GM18507 (cell line): ENCODE measurements at places on chromosomes 6 and 20.

DNA sequence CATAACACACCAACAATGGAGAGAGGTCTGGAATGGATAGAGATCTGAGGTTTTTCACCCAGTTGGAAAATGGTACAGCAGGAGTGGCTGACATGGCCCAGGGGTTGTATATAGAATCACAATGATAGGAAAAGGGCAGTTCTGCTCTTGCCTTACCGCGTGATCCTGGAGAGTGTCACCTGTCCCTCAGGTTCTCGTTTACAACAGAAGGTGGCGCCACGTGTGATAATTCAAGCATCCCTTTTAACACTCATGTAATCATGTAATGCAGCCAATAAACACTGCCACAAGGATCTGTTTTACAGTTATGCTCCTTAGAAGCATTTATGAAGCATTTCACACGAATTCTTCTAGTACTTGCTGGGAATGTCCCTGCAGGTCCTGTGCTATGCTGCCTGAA is 12.9 kb upstream of the WFDC2 start:
- no peak for DNase-seq

DNA sequence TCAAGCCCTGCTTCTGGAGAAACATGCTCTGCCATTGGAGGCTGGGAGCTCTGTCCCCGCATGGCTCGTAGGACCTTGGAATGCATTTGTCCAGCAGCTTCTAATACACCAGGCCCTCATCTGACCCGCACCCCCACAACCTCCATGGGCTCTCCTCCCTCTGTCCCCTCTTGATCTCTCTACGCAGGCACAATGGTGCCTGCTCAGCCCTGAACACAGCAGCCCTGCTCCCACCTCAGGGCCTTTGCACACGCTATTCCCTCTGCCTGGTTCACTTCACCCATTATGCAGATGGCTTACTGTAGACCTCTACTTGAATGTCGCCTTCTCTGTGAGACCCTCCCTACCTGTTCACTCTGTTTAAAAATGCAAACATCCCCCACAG is 27.0 kb upstream of the PTGIS start:
- no peak for DNase-seq

- no peak for DNase-seq
These were observed 10.4 kb upstream of the KCNK5 start for GRCh38 chr6:39239527-39240154.

DNA sequence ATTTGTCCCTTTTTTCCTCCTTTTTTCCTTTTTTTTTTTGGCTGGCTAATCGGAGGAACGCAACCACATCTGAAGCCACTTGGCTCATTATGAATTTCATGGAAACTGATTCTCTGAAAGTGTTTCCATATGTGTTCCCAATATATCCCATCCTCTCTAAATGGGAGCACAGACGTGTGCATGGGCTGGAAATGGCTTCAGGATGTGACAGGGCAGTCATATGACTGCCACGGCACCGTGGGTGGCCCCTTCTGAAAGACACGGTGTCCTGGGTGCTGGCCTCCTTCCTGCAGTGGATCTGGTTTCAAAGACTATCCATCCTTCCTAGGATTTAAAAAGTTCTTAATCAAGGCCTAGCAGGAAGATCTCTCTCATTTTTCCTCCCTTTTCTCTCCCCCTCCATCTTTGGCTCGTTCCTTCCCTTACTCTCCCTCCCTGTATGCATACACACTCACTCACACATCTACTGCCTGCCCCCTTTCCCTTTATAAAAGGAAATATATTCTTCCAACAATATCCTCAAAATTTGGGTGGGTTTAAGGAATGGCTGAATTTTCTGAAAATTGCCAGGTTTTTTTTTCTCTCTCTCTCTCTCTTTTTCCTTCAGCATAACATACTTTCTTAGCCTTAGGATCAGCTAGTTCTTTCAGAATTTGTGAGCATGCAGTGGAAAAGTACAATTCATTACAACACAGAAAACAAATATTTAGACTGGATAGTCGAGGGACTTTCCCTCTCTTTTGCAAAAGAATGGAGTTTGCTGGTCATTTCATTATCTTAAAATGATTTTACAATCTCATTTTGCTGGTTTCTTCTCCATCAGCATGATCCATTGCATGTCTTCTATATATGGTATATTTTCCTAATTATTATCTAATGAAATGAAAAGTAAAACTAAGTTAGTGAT is 161.2 kb upstream of the SUPT3H start:
- DNase-seq = no peak

DNA sequence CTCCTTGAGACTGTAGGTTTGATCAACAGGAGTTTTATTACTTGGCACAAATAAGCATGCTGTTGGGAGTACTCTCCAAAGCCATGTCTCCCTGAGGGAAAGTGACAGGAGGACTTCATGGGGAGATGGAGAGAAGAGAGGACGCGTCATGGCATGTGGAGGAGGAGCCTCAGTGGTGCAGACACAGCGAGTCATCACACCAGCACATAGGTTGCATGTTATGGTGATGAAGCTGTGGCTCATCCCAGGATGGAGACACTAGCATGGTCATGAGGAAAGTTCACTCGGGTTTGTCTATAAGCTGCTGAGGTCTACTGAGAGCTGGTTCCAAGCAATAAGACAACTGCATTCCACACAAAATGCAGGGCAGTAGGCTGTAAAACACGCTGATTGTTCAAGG is 13.2 kb upstream of the SSTR4 start:
- DNase-seq = no peak

GRCh38 chr20:38523697-38524096 is 51.1 kb downstream of the RALGAPB start:
- no peak for DNase-seq

DNA sequence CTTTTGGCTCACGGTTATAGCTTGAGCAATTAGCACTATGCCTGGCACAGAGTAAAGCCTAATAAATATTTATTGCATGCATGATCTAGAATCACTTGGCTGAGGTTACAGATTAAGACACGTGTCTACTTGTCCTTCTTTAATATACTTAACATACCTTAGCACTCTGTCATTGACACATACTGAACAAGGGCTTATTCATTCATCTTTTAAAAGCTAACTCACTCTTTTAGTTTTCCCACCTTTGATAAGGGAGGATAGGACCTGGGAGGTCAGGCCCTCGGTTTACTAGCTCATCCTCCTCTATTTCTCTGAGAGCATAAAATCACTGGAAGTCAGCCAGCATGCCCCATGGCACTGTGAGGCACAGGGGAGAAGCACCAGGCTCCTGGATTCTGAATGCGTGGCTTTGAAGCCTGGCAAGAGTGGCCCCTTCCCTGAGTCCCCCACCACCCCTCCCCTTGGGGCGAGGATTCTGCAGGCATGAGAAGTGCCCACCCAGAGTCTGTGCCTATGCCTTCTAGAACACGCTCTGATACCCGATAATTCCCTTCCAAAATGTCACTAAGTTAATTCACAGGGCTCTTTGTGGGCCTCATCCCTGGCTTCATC is 11.2 kb downstream of the ZCCHC3 start:
- no peak for DNase-seq

- DNase-seq = no peak
These were observed 12.0 kb downstream of the RNF114 start for GRCh38 chr20:49948178-49948577.

- DNase-seq = no peak
These were observed 304.1 kb upstream of the TCF21 start for GRCh38 chr6:133584823-133585222.

GRCh38 chr6:21769405-21769861 is 175.9 kb downstream of the SOX4 start:
- no peak for DNase-seq

DNA sequence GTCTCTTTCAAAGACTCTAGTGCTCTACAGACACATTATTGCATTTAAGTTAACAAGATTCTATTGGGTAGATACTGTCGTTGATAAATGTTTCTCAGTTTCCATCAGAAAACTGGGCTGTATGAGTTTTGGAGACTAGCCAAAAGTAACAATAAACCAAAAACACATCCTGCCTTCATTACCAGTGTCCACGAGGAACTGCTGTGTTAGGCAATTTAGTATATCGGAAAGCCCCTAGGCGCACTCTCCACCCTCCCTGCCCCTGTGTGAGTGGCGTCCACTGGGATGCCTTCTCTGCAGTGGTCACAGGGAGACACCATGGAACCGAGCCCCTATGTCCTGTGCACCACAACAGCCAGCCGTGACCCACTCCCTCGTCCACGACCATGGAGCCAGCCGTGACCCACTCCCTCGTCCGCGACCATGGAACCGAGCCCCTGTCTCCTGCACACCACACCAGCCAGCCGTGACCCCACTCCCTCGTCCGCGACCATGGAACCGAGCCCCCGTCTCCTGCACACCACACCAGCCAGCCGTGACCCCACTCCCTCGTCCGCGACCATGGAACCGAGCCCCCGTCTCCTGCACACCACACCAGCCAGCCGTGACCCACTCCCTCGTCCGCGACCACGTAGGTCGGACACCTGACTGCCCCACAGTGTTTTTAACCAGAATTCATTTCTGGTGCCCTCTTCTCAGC is 35.3 kb downstream of the DLL1 start:
- no peak for DNase-seq

DNA sequence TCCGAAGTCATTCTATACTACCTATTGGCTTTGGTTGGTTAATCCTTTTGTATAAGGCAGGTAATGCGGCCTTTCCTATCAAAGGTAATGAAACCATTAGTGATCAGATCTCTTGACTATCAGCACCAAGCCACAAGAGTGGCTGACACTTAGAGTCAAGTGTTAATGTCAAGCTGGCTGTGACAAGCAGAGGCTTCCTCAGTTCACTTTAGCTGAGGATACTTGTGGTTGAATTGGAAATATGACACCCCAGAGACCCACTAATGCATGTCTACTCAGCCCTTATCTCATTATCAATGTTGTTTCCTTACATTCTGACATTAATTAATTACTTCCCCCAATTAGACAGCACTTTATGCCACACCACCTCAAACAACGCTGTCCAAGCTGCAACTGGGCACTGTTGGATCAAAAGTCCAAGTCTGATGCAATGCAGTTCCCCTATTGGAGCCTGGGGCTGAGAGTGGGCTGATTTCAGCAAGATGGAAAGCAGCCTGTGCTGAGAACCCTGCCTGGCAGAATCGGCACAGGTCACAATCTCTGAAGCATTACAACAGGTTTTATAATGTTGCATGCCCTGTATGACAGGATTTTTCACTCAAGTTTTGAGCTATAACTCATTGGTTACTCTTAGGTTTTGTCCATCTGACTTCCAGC is 273.5 kb downstream of the COL12A1 start:
- no peak for DNase-seq

DNA sequence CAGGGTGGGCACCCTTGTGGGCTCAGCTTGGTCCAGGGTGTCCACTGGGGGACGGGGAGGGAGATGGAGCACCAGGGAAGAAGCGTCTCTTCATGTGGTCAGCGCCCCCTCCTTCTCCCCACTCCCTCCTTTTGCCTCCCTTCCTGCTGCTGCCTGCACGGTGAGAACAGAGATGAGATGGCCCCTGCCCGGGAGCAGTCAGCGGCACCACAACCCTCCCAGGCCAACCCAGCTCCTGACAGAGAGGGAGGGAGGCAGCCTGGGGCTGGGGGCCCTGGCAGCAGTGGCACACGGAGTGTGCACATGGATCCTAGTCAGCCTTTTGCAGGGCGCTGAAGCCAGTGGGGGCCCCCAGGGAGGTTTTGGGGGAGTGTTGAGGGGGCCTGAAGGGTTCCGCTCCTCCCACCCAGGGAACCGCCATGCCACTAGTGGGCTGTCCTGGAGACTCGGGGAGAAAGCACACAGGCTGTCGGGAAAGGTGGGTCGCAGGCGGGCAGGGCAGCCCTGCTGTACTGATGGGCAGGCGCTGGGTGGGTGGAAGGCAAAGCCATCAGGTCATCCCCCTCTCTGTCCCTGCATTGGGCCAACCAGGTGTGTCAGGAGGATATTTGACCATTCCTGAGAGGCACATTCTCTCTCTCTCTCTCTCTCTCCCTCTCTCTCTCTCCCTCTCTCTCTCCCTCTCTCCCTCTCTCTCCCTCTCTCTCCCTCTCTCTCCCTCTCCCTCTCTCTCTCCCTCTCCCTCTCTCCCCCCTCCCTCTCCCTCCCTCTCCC is 94.3 kb upstream of the BHLHE23 start:
- DNase-seq = no peak

DNA sequence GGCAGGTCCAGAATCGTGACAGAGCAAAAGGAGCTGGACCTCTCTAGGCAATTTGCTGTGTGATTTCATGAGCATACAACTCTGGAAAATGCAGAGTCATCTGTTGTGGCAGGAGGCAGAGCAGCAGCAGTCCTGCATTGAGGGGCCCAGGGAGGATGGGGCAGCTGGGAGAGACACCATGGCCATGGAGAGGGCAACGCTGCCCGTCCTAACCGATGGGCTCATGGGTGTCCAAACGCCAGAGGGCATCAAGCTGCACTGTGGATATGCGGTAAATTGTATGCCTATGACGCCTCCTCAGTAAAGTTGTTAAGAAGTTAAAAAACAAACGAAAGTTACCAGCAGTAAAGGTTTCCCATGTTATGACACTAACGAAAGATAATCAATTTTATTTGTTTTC is 42.2 kb upstream of the DACT2 start:
- DNase-seq = no peak

DNA sequence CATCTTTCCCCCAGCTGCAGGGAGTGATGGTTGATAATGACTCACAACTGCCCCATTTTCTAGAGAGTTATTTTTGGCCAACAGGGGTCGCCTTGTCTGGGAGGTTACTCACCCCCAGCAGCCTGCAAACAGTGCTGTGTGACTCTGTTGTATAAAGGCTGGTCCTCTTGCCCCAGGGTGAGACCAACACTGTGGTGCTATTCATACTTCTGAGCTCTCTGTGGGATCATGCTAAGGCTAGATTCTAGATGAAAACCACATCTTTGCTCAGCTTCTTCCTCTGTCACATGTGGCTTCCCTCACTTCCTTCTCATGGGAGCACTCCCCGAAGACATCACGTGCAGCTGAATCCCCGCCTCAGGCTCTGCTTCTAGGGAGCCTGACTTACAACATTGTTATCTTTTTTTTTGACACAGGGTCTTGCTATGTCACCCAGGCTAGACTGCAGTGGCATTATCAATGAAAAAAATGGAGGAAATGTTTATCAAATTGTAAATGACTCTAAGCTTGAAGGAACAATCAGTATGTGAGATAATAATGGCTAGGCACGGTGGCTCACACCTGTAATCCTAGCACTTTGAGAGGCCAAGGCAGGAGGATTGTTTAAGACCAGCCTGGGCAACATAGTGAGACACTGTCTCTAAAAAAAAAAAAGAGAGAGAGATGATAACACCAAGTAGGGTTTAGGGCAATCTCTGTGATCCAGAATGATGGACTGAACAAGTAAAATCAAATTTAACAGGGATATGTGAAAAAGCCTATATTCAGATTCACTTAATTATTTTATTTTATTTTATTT is 55.7 kb upstream of the SLC23A2 start:
- DNase-seq = no peak

GRCh38 chr6:246352-246751 is 45.9 kb upstream of the DUSP22 start:
- DNase-seq = no peak

DNA sequence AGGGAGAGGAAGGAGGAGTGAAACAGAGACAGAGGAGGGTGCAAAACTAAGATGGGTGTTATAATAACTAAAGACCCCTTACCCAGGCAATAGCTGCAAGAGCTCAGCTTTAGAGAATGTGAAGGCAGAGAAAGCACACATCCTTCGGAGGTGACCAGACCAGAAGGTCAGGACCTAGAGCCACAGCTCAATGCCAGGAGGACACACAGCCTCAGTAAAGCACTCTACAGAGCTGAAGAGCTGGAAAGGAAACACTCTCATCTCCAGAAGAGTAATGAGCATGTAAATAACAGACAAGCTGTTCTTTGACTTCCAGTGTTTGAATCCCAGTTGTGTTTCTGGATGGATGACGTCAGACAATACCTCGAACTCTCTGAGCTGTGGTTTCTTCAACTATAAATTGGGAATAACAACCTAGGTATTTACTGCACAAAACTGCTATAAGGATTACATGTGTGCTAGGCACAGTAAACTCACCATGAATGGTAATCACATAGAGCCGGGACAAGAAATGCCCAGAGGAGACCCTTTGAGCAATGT is 63.2 kb downstream of the MAP3K5 start:
- DNase-seq = no peak
